ENCODE measurements at places on chromosomes 12 and 14.

DNA sequence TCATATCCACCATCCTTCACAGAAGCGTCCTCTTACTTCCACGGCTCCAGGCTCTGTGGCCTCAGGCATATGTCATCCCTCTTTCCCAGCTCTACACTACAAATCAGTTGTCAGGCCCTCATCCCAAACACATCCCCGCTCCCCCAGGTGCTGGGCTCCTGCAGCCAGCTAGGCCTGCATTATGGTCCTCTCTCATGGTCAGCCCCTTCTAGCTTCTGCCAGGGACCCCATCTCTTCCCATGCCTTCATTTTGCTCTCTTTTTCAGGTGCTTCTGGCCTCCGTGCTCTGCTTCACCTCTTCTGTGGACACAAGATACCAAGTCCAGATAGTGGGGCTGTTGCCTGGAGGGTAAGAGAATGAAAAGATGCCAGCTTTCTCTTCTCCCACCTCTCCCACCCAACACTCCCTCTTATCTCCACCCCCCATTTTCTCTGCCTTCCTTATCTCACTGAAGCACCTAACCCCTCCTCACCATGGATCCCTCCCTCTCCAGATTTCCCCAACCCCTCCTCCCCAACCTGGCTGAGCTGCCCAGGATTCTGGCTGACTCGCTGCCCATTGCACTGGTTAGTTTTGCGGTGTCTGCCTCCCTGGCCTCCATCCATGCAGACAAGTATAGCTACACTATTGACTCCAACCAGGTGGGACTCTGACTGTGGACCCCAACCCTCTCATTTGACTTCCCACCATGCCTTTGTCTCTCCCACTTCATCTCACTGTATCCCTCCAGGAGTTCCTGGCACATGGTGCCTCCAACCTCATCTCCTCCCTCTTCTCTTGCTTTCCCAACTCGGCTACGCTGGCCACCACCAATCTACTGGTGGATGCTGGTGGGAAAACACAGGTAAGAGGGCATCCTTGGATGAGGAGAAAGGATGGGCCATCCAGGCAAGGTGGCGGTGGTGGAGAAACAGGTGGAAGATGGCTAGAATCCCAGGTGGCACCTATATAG is 10.4 kb downstream of the B4GALNT1 start:
- DNase-seq, result no peak

DNA sequence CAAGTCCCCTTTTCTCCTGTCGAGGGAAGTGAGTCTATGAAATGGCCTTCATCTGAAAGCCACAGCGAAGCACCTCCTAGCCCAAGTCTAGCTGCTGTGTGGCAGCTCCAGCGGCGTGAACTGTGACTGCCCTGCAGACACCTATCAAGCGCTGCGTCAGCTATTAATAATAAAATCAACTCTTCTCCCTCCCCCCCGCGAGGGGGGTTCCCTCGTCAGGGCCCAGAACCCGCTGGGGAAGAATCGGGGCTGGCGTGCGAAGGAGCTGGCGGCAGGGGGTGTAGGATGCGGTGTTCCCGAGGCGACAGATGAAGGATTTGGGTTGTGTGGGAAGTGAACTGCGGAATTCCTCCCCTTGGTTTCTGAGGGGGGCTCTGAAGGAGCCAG is 662 bp upstream of the ATP2A2 start:
- DNase-seq, result no peak

DNA sequence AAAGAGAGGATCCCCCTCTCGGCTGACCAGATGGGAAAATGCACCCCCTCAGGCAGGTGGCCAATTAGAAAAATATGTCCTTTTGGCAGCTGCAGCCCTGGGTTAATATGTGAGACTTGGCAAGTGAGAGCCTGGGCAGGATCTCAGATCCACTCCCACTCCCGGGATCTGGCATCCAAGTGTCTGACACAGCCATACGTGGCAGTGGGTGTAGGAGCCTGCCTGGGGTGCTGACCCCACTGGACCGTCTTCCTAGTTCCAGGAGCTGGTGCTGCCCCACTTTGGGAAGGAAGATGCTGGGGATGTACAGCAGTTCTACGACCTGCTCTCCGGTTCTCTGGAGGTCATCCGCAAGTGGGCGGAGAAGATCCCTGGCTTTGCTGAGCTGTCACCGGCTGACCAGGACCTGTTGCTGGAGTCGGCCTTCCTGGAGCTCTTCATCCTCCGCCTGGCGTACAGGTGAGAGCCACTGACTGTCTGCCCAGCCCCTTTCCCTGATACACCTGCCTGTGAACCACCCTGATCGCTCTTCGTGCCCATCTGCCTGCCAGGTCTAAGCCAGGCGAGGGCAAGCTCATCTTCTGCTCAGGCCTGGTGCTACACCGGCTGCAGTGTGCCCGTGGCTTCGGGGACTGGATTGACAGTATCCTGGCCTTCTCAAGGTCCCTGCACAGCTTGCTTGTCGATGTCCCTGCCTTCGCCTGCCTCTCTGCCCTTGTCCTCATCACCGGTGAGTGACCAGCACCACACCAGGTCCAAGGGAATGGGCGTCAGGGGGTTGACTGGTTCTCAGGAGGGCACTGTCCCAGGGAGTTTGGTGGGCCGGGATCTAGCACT is 5.8 kb downstream of the NR4A1 start:
- DNase-seq, result no peak

DNA sequence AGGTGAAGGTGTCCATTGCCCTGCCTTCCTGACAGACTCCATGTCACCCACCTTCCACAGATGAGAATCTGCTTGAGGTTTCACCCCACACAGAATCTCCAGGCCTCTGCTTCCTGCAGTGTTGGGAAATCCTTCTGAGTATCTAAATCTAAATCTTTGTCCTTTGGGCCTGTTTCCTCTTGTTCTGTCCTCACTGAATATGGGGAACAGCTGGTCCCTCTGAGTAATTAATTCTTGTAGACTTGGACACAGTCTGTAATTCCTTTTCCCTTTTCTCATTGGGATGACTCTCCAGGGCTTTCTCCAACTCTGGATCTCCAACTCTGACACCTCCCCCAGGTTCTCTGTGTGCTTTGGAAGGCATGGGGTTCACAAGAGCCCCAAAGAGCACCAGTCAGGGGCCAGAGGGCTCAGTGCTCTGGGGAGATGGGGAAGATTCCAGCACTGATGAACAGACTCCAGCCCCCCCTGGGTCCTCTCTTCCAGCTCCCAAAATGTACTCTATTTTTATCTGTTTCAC is 2.3 kb upstream of the ACVRL1 start:
- DNase-seq, result no peak

- no peak for DNase-seq
Measured at GRCh38 chr12:108839890-108840230, 17.5 kb downstream of the SSH1 start.

DNA sequence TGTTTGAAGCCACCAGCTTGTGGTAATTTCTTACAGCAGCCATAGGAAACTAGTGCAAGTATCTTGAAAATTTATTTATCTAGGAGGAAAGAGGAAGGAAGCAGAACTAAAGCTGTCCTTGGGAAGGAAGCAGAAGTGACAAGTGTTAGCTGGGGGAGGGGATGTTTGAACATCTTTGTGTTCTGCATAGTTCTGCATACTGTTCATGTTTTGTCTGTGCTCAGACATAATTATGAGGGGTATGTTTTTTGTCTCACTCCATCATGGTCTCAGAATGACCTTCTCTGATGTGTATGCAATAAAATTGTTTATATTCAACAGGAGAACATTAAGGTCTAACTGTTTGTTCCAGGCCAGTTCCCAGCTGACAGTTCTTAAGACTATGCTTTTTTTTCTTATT is 606.5 kb downstream of the GALC start:
- DNase-seq, result no peak

DNA sequence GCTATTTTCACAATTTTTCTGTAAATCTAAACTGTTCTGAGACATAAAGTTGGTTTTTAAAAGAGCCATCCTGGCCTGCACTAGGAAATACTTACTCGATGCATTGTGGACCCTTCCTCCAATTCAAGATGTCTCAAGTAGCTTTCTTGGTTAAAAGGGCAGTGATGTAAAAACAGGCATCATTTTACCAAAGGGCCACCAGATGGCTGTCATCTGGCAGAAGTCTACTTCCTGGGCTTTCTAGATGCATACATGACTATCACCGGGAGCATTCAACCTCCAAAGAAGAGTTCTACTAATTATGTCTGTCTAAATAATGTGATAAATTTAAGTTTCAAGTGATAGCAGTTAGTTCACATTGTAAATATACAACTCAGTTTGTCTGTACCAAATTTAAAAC is 96.8 kb upstream of the FRMD6 start:
- no peak for DNase-seq

DNA sequence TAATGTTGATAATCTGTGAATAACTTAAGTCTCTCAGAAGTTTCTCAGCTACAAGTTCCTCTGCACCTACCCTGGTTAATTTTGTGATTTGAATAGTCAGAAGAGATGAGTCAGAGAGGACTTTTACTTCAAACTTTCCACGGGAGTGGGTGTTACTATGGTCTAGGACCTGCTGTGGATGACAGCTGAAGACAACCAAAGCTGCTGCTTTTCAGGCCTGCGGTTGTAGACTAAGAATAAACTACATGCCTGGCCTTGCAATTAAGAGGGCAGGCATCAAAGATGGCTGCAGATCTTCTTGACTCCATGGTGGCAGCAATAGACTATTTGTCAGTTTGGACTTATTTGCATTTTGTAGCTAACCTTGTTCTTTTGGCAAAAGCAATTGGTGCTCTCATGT is 227.1 kb upstream of the KRR1 start:
- DNase-seq, result no peak

DNA sequence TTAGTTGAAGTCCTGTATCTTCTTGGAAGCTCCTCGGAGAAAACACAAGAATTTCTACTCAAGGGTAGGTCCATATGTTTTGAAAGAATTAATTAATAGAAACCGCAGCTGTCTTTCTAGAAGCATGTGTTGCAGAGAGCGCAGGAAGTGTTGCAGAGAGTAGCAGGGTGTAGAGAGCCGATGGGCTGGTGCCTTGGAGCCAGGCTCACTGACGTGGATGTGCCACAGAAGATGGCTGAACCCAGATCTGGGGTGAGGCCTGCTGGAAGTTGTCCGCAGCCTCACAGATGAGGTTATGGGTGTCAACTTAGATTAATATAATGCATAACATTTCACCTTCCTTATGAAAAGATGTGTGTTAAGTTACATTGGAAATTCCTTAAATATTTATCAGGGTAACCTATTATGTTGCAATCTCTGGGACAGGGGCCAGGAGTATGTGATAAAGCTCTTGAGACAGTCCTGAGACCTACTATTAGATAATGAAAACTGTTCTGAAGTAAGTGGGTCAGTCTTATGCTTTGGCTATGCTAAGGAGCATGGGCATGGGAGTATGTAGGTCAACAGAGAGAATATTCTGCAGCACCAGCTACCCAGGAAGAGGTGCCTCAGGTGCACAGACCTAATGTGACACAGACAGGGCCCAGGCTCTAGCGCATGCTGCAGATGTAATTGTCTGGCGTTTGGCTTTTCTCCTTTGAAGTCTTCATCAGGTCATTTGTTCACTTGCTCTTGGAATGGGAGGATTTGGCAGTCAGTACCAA is 973.3 kb downstream of the BCL11B start:
- DNase-seq, result no peak

- no peak for DNase-seq
Measured at GRCh38 chr12:108966378-108967151, 54.3 kb downstream of the SVOP start.

DNA sequence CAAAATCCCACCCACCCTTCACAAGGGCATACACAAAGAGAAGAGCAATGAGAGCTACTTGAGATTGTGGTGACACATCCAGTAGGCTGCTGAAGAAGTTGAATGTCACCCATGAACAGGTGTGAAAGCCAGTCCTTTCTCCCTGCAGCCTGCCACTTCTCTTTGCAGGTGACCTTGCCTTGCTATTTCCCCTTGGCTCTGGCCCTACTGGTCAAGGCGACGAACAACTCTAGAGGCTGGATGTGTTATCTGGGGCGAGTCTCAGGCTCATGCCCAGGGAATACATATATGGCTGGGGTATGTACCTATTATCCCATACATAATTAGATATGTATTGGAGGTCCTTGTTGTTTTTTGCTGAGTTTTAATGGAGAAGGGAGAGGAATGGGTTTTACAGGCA is 70.2 kb upstream of the EGLN3 start:
- DNase-seq, result no peak

GRCh38 chr12:1803736-1804135 is 16.6 kb upstream of the LRTM2 start:
- no peak for DNase-seq

DNA sequence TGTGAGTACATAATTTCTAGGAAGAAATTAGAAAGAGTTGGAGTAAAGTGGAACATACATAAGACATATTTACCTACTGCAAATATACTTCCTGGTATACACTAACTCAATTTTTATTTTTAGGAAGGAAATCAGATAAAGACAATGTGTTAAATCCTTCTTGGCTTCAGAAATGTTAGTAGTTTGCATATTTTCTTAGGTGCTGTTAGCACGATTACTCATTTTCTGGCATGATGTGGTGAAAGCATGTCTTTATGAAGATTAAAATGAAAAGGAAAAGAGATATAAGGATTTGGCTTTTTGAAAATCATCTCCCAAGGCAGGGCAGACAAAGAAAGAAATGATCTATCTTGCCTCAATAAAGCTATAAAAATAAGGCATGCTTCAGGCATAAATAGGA is 287.6 kb upstream of the E2F7 start:
- DNase-seq, result no peak

DNA sequence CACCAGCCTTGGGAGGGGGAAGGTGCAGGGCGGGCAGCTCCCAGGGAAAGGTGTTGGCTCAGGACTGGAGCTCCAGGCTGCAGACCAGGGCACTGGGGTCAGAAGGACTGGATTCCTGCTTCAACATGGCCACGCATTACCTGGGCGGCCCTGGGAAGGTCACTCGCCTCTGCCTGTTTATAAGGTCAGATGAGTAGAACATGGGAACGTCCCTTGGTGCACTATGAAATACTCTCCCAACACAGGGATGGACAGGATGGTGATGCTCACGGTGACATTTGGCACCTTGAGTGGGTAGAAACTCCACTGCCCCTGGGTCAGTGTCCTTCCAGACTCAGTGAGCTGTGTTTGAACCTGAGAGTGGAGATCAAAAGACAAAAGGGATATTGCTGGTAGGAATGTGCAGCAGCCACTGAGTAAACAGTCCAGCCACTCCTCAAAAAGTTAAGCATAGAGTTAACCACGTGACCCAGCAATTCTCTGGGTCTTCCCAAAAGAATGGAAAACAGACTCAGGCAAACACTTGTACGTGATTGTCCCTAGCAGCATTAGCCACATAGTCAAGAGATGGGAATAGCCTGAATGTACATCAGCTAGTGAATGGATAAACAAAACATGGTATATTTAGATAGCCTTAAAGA is 9.1 kb upstream of the BDKRB2 start:
- no peak for DNase-seq

Data from CMK (cell line).